Activated naive CD4-positive, alpha-beta T cell treated with Interleukin-2 at 50 U/mL for 16 hours (primary cell): ENCODE measurements at places on chromosomes 5 and 9.

DNA sequence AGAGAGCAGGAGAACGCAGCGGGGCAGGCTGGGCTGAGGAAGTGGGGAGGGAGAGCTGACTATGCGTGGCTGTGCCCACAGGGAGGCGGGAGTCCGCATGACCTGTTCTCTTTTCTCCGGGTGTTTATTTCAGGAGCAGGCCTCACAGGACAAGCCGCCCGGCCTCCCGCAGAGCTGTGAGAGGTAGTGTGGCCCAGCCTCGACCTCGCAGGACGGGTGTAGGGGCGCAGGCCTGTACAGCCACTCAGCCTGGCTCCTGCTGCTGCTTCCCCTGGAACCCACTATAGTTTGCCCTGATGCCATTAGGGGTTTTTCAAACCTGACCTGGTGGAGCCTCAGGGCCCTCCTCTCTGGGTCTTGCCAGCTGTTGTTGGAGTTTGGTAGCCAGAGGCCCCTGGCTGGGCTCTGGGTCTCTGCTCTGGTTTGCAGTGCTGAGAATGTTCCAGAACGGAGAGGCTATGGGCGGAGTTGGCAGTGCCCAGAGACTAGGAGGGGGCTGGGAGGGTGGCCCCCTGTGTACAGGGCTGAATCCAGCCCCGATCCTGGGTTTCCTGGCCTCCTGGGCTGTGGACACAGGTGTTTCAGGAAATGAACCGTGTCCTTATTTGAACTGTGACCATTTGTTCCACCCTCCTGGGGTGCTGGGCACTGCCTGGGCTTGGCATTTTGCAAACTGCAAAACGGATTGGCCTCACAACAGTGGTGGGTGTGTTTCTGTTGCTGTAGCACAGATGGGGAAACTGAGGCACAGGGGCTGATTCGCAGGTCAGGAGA lies 78.8 kb downstream of the WNK2 start:
- DNase-seq = no peak

DNA sequence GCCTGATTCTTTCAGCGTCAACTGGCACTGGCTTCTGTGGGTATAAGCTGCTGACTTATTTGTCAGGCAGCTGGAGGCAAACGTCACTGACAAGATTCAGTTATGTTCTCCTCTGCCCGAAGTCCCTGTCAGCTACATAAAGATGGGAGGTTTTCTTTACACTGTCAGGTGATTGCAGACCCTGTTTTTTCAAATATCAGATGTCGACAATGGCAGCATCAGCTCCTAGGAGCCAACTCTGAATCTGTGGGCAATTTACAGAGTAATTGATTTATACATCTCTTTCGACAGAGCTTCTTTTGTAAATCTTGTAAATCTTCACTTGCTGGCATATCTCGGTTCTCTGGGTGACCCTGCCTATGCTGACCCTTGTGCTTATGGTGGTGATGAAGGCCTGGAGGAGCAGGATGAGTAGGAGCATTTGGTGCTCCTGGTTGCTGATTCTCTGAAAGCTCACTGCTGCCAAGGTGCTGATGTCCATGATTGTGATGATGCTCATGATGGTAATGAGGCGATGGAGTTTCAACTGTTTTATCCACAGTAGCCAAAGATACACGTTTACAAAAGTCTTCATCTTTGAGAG lies 10.9 kb downstream of the SELENOP start:
- DNase-seq = no peak

GRCh38 chr5:68215898-68216244 lies 315 bp downstream of the PIK3R1 start:
- DNase-seq = no peak

DNA sequence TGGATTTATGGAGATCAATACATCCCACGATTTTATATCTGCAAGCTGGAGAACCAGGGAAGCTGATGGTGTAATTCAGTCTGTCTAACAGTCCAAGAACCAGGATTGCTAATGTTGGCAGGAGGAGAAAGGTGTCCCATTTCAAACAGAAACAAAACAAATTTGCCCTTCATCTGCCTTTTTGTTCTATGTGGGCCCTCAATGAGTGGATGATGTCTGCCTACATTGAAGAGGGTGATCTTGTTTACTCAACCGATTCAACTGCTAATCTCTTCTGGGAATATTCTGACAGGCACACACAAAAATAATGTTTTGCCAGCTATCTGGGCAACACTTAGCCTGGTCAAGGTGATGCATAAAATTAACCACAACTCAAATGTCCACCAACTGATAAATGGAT lies 65.1 kb upstream of the IL33 start:
- no peak for DNase-seq

DNA sequence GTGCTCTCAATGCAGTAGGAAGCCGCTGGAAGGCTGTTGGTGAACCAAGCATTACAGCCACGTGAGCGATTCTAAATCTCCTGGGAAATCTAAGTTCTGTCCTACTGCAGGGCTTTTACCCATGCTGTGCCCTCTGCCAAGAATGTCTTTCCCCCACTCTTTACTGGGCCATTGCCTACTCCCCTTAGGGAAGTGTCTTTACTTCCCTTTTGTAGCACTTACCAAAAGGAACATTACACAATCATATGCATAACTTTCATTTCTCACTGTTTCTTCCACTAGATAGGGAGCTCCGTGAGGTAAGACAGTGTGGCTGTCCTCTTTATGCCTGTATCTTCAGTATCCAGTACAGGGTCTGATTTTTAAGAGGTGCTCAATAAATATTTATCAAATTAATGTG lies 241.7 kb upstream of the NR4A3 start:
- DNase-seq = no peak

DNA sequence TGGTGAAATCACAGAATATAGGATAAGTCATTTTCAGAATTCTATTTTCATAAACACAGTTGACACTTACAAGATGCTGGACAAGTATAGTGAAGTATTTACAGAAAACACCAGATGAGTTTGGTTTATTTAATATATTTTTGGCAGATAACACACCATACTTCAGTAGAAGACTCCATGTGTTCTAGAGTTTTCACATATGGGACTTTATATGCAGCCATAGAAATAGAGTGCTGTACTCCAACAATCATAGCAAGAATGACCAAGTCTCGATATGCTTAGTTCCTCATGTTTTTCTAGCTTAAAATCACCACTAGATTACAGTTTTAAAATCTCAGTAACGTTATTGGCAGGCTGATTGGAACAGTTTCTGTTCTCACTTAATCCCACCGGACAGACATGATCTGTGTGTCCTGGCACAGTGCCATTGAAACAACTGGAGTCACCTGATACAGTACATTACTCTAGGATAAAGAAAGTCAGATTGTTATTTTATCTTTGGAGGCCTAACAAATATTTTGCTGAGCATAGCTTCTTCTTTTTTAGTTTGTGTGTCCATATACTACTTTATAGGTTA lies 45.8 kb upstream of the ERBIN start:
- DNase-seq = no peak

- no peak for DNase-seq
Measured at GRCh38 chr5:58025809-58026208, 434.1 kb downstream of the PLK2 start.

DNA sequence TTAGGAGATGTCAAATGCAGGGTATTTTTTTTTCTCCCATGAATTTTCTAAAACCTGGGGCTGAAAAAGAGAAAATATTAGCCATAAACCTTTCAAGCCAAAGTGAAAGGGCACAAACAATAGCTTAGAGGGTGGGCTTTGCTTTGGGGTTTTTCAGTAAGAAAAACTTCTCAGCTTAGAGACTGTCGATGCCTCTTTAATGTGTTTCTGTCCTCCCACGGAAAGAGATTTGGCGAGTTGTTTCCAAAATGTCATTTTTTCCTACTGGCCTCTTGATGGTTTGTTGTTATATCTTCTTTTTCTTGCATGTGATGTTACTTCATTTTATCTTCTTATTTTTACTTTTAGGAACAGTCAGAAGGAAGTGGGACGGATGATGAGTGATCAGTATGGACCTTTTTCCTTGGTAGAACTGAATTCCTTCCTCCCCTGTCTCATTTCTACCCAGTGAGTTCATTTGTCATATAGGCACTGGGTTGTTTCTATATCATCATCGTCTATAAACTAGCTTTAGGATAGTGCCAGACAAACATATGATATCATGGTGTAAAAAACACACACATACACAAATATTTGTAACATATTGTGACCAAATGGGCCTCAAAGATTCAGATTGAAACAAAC lies 177.3 kb downstream of the SMARCA2 start:
- no peak for DNase-seq

DNA sequence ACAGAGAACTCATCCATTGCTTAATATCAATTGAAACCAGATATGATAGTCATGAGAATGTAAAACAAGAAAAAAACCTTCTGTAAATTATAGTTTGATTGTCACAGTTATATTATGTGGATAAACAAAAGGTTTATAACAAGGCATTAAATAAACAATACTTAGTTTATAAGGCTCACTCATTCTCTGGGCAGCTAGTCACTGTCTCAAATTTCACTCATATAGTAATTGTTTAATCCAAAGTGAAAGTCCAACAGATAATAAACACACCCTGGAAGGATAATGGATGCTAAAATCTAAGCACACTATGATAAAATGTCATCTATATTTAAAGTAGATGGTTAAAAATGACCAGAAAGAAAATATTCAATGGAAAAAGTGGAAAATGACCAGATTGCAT lies 30.8 kb upstream of the SLC12A2 start:
- no peak for DNase-seq

DNA sequence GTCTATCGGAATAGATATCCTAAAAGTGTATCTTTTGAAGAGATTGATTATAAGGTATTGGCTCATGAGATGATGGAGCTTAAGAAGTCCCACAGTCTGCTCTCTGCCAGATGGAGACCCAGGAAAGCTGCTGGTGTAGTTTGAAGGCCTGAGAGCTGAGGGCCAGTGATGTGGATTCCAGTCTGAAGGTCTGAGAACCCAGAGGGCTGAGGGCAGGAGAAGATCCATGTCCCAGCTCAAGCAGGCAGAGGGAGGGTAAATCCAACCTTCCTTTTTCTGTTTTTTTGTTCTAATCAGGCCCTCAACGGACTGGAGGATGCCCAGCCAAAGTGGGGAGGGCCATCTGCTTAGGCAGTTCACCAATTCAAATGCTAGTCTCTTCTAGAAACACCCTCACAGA lies 11.0 kb upstream of the ABL1 start:
- DNase-seq = no peak

- DNase-seq = peak; percentile 21
Measured at GRCh38 chr5:32076699-32077695, 97.1 kb downstream of the GOLPH3 start.

DNA sequence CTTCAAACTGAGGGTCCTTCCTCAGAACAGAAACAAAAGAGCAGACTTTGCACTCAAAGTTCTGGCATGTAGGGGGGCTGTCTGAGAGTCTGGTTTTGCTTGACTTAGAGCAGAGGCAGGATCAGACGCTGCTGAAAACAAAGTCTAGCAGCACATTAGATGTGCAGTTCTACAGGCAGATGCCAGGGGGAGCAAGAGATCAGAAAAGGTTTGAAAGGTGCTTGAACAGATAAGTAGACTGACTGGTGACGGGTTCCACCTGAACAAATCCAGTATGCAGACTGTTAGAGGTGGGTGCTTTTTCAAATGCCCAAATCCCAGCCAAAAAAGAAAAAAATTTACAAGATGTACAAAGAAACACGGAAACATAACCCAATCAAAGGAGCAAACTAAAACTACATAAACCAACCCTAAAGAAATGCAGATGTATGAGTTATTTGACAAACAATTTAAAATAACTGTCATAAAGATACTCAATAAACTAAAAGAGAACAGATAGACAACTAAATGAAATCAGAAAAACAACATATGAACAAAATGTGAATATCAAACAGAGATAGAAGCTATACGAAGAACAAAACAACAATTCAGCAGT lies 194.7 kb upstream of the FREM1 start:
- peak; percentile 29 for DNase-seq

- no peak for DNase-seq
Measured at GRCh38 chr9:128251732-128252100, 24.1 kb downstream of the GOLGA2 start.

GRCh38 chr5:31116466-31117031 lies 76.9 kb upstream of the CDH6 start:
- DNase-seq = no peak

DNA sequence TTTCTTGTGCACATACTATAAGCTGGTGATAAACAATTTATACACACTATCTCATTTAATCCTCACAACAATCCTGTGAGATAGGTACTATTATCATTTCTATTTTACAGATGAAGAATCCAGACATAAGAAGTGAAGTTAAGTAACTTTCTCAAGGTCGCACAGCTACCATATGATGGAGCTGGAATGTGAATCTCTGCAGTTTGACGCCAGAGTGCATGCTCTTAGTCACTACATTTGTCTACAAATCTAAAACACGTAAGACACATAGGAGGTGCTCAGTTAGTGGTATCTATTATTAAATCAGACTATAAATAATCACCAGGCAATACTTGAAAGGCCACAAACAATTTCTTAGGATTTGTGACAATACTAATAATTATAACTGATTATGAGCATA lies 45.0 kb upstream of the CDKN2B start:
- no peak for DNase-seq

DNA sequence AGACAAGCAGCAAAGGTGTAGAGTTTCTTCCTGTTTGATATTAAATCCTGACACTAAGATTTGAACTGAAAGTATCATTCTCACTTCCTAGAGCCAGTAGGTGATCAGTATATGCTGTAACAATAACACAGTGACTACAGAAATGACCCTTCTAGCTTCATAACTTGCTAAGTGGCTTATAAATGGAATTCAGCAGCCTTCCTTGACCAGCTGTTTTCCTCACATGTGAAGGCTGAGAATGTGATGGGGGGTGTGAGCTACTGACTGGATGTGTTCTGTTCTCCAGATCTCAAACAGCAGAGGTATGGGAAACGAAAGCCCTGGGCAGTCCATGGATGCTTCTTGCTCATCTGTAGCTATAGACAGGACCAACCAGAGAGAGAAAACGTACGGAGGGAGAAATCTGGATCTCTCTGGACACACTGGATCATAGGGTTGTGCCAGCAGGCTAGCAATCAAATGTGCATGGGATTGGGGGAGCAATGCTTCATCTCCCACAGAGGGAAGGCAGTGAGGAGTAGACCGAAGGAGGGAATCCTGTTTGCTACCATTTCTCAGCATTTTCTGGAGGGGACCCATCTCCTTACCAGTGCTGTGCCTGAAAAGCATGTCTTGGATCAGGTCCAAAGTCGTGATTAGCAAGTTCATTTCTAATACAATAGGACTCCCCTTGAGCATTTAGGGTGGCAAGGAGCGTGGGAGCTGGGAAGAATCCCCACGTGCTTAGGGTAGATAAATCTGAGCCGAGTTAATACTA lies 39.4 kb downstream of the TNFAIP8 start:
- DNase-seq = no peak

GRCh38 chr9:98550206-98550820 lies 158.4 kb downstream of the GABBR2 start:
- no peak for DNase-seq

- no peak for DNase-seq
Measured at GRCh38 chr5:111129938-111130337, 37.8 kb downstream of the WDR36 start.
